ENCODE measurements at places on chromosomes 4 and X.

- DNase-seq = no peak
These were observed 7.3 kb downstream of the FAM241A start for GRCh38 chr4:112152521-112152920.

- DNase-seq = no peak
These were observed 47.7 kb upstream of the MGST2 start for GRCh38 chr4:139617702-139618490.

GRCh38 chrX:50762578-50762977, 51.4 kb downstream of the SHROOM4 start:
- DNase-seq = no peak

DNA sequence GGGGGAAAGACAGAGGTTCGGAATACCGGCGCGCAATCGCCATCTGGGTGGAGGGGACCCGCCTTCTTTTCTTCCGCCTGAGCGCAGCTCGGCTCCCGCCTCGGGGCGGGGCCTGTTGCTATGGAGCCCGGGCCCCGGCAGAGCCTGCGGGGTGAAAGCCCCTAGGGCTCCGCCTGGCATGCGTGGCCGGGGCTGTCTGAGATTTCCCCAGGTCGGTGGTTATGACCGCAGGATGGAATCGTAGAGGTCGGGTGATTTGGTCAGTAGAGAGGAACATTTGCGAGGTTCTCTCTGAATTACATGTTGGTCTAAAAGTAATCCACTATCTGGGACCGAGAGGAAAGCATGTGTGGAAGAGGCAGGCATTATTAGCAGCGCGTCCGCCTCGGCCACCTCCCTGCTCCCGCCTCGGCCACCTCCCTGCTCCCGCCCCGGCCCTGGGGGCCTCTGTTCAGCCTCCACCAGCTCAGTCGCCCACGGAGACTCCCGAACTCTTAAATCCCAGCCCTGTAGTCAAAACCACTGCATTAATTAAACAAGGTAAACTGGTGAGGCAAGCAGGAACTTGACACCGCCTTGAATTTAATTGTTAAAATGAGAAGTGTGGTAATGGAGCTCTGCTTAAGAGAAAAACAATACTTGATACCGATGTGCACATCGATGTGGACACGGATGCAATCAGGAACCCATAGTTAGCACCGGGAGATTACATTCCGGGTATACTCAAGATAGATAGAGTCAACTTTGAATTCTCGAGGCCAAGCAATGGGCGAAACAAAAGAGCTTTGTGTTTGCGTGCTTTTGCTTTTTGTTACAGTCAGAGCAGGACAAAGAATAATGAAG, 45.2 kb downstream of the TRIM2 start:
- peak; percentile 88 for DNase-seq

Measured in renal pelvis (tissue), 12 donors.